ENCODE measurements at places on chromosomes 3 and 15.
A peak's percentile ranks its signal among the peaks of the same experiment; 100 is the strongest.

- no peak for DNase-seq
- no peaks in the 10 kb centered on the region for H3K4me1 ChIP-seq
- no peak overlapping the region for H3K4me3 ChIP-seq
- H3K27ac ChIP-seq, result no peak overlapping the region
These were observed 142.3 kb upstream of the NUDT16 start for GRCh38 chr3:131239267-131239666.

GRCh38 chr15:55407498-55408011, 604 bp downstream of the CCPG1 start:
- no peak for DNase-seq
- peaks cover 7% of the 10 kb centered on the region for H3K4me1 ChIP-seq
- H3K27ac ChIP-seq, result peak overlapping the region; percentile 80
- no peaks in the 10 kb centered on the region for H3K36me3 ChIP-seq
- H3K27me3 ChIP-seq, result no peaks in the 10 kb centered on the region

DNA sequence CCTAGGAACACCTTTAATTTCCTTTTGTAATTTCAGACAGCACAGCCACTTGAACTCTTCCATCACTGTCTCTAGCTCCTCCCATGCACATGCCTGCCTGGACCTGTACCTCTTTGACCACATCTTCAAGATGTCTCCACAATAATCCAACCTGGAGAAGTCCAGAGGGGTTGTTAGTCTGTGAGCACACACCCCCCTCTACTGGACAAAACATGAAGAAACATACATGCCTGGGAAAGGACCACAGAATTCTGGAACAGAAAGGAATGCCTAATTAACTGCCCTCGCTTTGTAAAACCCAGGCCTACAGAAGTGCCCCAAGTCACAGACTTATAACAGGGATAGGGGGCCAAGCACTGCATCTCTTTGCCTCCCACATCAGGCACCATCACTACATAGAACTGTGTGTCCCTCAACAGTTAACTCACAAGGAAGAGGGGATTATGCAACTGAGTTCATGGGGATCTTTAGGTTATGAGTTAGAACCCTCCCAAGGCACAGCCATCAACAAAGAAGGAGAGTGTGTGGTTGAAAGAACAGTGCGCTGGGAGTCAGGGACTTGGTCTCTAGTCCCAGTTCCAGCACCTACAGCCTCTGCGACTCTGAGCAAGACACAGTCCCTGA, 61.7 kb downstream of the FMN1 start:
- H3K4me3 ChIP-seq, result no peak overlapping the region
- H3K27ac ChIP-seq, result no peak overlapping the region
- no peaks in the 10 kb centered on the region for H3K27me3 ChIP-seq
- H3K36me3 ChIP-seq, result no peaks in the 10 kb centered on the region
- peaks cover 10% of the 10 kb centered on the region for H3K4me1 ChIP-seq

GRCh38 chr3:170049146-170050000, 11.6 kb downstream of the GPR160 start:
- H3K27ac ChIP-seq, result no peak overlapping the region
- no peaks in the 10 kb centered on the region for H3K36me3 ChIP-seq
- H3K4me1 ChIP-seq, result peaks cover 4% of the 10 kb centered on the region
- H3K4me3 ChIP-seq, result no peak overlapping the region
- no peak for DNase-seq

- no peak overlapping the region for H3K4me3 ChIP-seq
- no peak for DNase-seq
- no peaks in the 10 kb centered on the region for H3K27me3 ChIP-seq
- H3K27ac ChIP-seq, result no peak overlapping the region
- H3K36me3 ChIP-seq, result peaks cover 33% of the 10 kb centered on the region
- no peaks in the 10 kb centered on the region for H3K4me1 ChIP-seq
These were observed 37.1 kb downstream of the DENND6A start for GRCh38 chr3:57655727-57656126.

- DNase-seq, result no peak
- H3K27ac ChIP-seq, result no peak overlapping the region
- no peaks in the 10 kb centered on the region for H3K27me3 ChIP-seq
- no peaks in the 10 kb centered on the region for H3K36me3 ChIP-seq
These were observed 181.8 kb downstream of the FOXP1 start for GRCh38 chr3:71401695-71402231.

DNA sequence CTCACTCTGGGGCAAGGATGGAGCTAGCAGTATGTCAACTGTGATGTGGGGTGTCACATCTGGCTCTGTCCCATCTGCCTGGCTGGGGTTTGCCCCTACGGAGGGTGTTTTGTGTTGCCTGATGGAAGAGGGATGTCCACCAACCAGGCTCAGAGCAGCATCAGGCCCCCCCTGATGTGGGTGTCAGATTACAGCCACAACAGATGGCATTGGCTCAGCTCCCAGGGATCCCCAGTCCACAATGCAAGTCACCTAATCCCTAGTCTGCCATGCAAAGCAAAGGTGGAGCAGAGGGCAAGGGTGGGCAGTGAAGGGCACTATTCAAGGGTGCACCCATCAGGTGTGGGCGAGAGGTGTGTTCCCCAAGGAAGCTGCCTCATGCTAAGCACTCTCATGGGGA, 48.9 kb upstream of the AMOTL2 start:
- DNase-seq, result no peak
- H3K36me3 ChIP-seq, result no peaks in the 10 kb centered on the region
- H3K27ac ChIP-seq, result no peak overlapping the region
- H3K4me3 ChIP-seq, result no peak overlapping the region
- no peaks in the 10 kb centered on the region for H3K27me3 ChIP-seq

DNA sequence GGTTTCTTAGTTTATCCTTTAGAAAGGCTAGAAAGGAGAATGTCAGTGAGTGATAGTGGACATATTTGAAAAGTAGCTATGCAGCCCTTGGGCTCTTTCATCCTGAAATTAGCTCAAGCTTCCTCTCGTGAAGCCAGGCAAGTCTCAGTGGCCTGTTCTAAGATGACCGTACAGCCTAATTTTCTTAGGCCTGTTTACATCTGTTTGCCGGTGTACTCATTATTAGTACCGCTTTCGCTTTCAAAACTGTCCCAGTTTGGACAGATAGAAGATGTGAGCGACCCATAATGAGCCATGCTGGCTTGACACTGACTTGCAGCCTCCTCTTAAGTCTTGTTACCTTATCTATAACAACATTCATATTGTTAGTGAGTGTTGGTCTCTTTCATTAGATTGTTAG, 5.7 kb upstream of the ARL14 start:
- H3K4me3 ChIP-seq, result no peak overlapping the region
- no peak overlapping the region for H3K27ac ChIP-seq
- no peak for DNase-seq
- no peaks in the 10 kb centered on the region for H3K36me3 ChIP-seq
- H3K27me3 ChIP-seq, result no peaks in the 10 kb centered on the region
